Stomach (tissue), 19 donors: ENCODE measurements at places on chromosomes 6 and 20. TPM values are rescaled to one million over a fixed set of nuclear protein-coding genes. Genes with fewer than 3 reads are reported as not detected.

LY6G6C gene
- not detected for polyA plus RNA-seq

CTCFL gene
- not detected for polyA plus RNA-seq

MICA gene
- polyA plus RNA-seq: 9.9 TPM

ACOT8 gene
- 58.3 TPM for polyA plus RNA-seq

TRIM15 gene
- not detected for polyA plus RNA-seq

CTAGE9 gene
- polyA plus RNA-seq: not detected

PPIL6 gene
- 1.0 TPM for polyA plus RNA-seq

GSTA4 gene
- 42.7 TPM for polyA plus RNA-seq

OR2H2 gene
- not detected for polyA plus RNA-seq

DNA sequence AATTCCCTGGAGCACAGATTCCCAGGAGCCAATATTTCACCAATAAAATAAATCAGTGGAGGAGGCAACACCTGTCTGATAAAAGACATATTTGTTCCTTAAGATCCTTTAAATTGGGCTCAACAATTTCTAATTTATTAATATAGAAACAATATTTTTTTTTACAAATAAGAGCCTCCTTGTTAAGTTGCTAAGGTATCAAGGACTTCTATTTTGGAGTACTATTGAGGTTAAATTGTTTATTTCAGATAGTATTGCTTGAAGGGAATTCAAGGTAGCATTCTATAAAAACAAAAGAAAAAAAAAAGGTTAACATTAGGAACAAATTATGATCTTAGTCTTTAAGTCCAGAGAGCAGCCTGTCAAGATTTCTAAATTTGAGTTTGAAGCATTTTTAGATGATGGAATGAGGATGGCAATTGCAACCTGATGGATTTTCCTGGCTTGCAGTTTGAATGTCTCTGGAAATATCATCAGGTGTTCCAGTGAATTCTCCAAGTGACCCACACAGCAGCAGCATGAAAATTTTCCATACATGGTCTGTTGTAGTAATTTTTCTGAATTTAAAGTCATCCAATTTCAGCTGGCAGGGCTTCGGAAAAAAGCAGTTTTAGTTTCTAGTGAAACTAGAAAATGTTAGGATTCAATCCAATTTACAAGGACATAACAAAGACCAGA is 19.3 kb upstream of the NCR2 start:
- H3K36me3 ChIP-seq: no peaks in the 10 kb centered on the region
- no peak overlapping the region for H3K4me3 ChIP-seq
- no peak for DNase-seq
- H3K27me3 ChIP-seq: no peaks in the 10 kb centered on the region

GRCh38 chr20:60402189-60403058 is 444.2 kb downstream of the CDH26 start:
- H3K27ac ChIP-seq: no peak overlapping the region
- H3K4me3 ChIP-seq: no peak overlapping the region
- H3K27me3 ChIP-seq: no peaks in the 10 kb centered on the region
- no peak for DNase-seq

- no peak for DNase-seq
- peaks cover 14% of the 10 kb centered on the region for H3K27me3 ChIP-seq
- H3K36me3 ChIP-seq: no peaks in the 10 kb centered on the region
These were observed 149.6 kb downstream of the LINC00237 start for GRCh38 chr20:20956513-20956931.

- no peak overlapping the region for H3K27ac ChIP-seq
- no peak overlapping the region for H3K4me3 ChIP-seq
- no peak for DNase-seq
- no peaks in the 10 kb centered on the region for H3K27me3 ChIP-seq
- peaks cover 14% of the 10 kb centered on the region for H3K4me1 ChIP-seq
- H3K36me3 ChIP-seq: no peaks in the 10 kb centered on the region
These were observed 20.4 kb upstream of the FUCA2 start for GRCh38 chr6:143531720-143532499.

DNA sequence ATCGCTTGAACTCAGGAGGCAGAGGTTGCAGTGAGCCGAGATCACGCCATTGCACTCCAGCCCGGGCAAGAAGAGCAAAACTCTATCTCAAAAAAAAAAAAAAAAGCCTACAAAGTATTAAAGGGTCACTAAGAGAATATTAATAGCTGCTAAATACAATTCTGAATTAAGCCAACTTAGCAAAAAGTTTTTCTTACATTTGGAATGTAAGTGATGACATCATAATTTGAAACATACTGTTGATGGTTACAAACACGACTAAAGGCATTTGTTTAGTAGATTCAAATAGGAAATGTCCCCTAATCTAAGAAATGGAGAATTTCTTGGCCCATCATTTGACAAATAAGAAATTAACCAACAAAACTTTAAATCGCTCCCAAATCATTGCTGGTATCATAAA is 282.8 kb downstream of the RNGTT start:
- DNase-seq: no peak
- H3K36me3 ChIP-seq: peaks cover 6% of the 10 kb centered on the region
- no peak overlapping the region for H3K27ac ChIP-seq
- no peaks in the 10 kb centered on the region for H3K4me1 ChIP-seq
- no peaks in the 10 kb centered on the region for H3K27me3 ChIP-seq

DNA sequence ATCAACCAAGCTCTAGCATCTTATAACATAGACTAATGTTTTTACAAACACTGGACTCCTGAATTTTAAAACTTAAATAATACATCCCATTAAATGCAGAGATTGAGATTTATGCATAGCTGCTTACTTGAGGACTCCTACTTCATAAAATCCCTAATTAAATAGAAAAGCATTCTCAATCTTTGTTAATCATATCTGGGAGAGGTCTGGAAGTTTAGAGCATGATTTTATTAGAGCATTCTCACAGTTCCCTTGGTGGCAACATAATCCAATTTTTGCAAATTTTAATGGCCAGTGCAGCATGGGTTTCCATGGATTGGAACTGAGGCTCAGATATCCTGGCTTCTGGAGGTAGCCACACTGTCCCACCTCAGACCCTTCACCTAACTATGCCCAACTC is 19.5 kb downstream of the BTBD3 start:
- H3K4me3 ChIP-seq: no peak overlapping the region
- no peaks in the 10 kb centered on the region for H3K4me1 ChIP-seq
- H3K36me3 ChIP-seq: no peaks in the 10 kb centered on the region
- no peak overlapping the region for H3K27ac ChIP-seq

GRCh38 chr20:51531141-51531710 is 11.3 kb downstream of the NFATC2 start:
- no peak overlapping the region for H3K4me3 ChIP-seq
- no peak overlapping the region for H3K27ac ChIP-seq
- H3K27me3 ChIP-seq: no peaks in the 10 kb centered on the region

GRCh38 chr6:155143578-155144106 is 120.2 kb upstream of the CLDN20 start:
- H3K4me3 ChIP-seq: peak overlapping the region; percentile 15
- H3K27ac ChIP-seq: peak overlapping the region; percentile 36
- DNase-seq: peak; percentile 25
- H3K27me3 ChIP-seq: no peaks in the 10 kb centered on the region

DNA sequence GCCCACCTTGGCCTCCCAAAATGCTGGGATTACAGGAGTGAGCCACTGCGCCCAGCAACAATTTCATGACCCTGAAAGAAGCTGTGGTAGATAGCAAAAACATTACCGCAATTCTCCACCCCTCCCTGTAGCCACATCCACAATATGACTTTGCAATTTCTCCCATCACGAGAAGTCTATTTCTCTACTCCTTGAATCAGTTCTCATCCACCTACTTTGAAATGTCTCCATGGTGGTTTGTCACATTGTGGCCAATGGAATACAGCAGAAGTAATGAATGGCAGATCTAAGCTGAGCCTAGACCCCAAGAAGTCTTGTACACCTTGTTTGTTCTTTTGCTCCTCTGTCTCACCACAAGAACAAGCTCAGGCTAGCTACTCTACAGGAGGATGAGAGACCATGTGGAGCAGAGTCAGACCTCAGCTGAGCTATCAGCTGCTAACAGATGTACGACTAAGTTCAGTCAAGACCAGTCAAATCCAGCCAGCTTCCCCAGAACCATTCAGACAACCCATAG is 6.3 kb downstream of the OXT start:
- no peak for DNase-seq
- no peak overlapping the region for H3K27ac ChIP-seq
- H3K4me3 ChIP-seq: no peak overlapping the region
- H3K4me1 ChIP-seq: peaks cover 7% of the 10 kb centered on the region
- no peaks in the 10 kb centered on the region for H3K27me3 ChIP-seq
- no peaks in the 10 kb centered on the region for H3K36me3 ChIP-seq

DNA sequence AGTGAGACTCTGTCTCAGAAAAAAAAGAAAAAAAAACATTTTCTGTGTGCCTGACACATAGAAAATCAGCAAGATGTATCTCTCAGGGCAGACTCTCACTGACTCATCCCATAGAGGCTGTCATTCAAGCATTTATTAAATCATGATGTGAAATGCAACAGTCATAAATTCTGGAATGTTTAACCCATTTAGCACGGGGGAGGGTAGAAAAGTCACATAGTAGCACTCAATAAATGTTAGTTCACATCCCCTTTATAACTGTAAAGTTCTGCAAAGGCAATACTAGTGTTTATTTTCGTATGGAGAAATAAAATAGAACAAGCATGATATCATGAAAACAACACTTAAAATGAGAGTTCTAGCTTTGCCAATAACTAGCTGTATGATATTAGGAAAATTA is 15.5 kb upstream of the CARMIL1 start:
- no peaks in the 10 kb centered on the region for H3K36me3 ChIP-seq
- H3K4me3 ChIP-seq: no peak overlapping the region
- DNase-seq: no peak
- H3K4me1 ChIP-seq: no peaks in the 10 kb centered on the region
- no peaks in the 10 kb centered on the region for H3K27me3 ChIP-seq
- H3K27ac ChIP-seq: no peak overlapping the region

GRCh38 chr20:40010483-40010882 is 678.6 kb downstream of the MAFB start:
- DNase-seq: no peak
- H3K4me1 ChIP-seq: no peaks in the 10 kb centered on the region
- H3K36me3 ChIP-seq: no peaks in the 10 kb centered on the region
- no peaks in the 10 kb centered on the region for H3K27me3 ChIP-seq

DNA sequence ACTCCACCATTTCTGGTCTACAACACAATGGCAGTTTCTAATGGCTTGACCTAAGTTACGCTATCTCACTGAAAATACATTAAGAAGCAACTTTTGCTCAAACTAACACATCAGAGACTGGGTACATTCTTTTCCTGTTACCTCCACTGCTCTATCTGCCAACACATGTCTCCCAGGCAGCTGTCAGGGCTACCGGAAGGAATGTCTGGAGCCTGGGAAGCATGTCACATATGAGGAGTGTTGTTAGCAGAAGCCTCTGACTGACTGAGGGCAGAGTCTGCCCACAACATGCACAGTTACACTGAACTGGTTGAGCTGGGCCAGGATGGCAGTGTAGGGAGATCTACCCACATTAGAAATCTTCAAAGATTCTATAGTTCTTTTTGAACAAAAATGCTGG is 264.5 kb downstream of the KIF16B start:
- no peak for DNase-seq
- H3K4me1 ChIP-seq: no peaks in the 10 kb centered on the region
- no peak overlapping the region for H3K27ac ChIP-seq
- no peaks in the 10 kb centered on the region for H3K27me3 ChIP-seq

DNA sequence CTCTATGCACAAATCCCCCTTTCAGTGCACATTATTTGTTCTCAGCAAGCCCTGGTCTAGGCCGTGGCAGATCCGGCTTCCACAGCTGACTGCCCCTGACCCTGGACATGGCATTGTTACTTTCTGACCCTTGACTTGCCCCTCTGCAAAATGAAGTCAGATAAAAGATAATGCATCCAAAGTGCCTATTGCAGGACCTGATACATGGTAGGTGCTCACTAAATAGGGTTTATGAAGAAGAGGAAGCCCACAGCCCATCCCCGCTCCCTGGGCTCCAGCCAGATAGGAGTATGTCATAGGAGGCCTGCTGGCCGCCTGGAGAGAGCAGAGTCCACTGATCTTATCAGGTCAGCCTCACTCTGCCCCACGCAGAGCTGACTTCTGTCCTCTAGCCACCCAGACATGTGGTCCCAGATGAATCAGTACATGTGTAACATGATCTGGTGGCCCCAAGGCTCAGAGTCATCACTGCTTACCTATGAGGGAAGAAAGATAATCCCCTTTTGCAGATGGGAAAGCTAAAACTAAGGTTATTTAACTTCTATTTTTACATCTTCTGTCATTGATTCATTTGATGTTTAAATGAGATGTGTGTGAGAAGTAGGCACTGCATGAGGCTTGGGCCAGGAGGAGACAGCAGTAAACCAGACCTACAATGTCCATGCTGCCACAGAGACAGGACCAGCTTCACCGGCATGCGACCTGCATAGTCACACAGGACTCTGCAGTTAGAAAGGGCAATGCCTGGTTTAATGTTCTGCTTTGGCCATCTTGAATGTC is 20.4 kb downstream of the MAFB start:
- no peak overlapping the region for H3K27ac ChIP-seq
- H3K4me1 ChIP-seq: no peaks in the 10 kb centered on the region
- DNase-seq: no peak
- H3K36me3 ChIP-seq: no peaks in the 10 kb centered on the region
- H3K4me3 ChIP-seq: no peak overlapping the region

DNA sequence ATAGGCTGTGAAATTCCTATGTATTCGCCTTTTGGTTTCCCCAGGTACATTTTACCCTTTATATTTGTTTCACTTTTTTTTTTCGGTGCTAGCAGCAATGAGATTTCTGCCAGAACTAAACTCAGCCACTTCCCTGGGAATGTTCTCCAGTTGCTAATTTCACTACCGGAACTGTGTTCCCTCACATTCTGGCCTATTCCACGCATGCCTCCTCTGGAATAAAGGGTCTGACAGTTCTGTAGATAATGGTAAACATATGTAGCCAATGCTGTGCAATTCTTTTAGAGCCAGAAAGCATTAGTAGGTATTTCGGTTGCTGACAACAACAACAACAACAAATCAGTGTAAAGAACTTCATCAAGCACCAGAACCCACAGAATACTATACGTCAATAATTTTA is 96.1 kb upstream of the TBX18 start:
- no peak overlapping the region for H3K27ac ChIP-seq
- no peaks in the 10 kb centered on the region for H3K4me1 ChIP-seq
- no peaks in the 10 kb centered on the region for H3K27me3 ChIP-seq
- DNase-seq: no peak
- no peaks in the 10 kb centered on the region for H3K36me3 ChIP-seq
- no peak overlapping the region for H3K4me3 ChIP-seq

GRCh38 chr20:17644451-17644850 is 37.6 kb downstream of the RRBP1 start:
- H3K4me3 ChIP-seq: no peak overlapping the region
- peaks cover 91% of the 10 kb centered on the region for H3K4me1 ChIP-seq
- peak; percentile 64 for DNase-seq
- no peaks in the 10 kb centered on the region for H3K27me3 ChIP-seq

GRCh38 chr20:36613974-36614373 is 8.4 kb downstream of the RAB5IF start:
- peak overlapping the region; percentile 53 for H3K27ac ChIP-seq
- H3K4me3 ChIP-seq: no peak overlapping the region
- H3K4me1 ChIP-seq: peaks cover 12% of the 10 kb centered on the region
- peaks cover 66% of the 10 kb centered on the region for H3K36me3 ChIP-seq
- peak; percentile 24 for DNase-seq
- H3K27me3 ChIP-seq: no peaks in the 10 kb centered on the region
